ENCODE measurements at places on chromosomes 3 and 15. TPM values are rescaled to one million over a fixed set of nuclear protein-coding genes. Genes with fewer than 3 reads are reported as not detected.

GRCh38 chr3:26637698-26638097 is 15.1 kb downstream of the LRRC3B start:
- no peak for DNase-seq

- no peak for DNase-seq
These were observed 41.1 kb downstream of the BBS4 start for GRCh38 chr15:72727154-72727553.

GRCh38 chr3:12394569-12395271 is 89.6 kb upstream of the TSEN2 start:
- DNase-seq, result no peak

GRCh38 chr15:94348084-94348483 is 116.7 kb downstream of the MCTP2 start:
- no peak for DNase-seq

GRCh38 chr3:128493570-128494366 is 767 bp upstream of the GATA2 start:
- DNase-seq, result no peak

GRCh38 chr3:174700736-174701135 is 158.4 kb upstream of the NAALADL2 start:
- DNase-seq, result no peak

GRCh38 chr15:70521576-70522322 is 241.6 kb downstream of the UACA start:
- no peak for DNase-seq

DNA sequence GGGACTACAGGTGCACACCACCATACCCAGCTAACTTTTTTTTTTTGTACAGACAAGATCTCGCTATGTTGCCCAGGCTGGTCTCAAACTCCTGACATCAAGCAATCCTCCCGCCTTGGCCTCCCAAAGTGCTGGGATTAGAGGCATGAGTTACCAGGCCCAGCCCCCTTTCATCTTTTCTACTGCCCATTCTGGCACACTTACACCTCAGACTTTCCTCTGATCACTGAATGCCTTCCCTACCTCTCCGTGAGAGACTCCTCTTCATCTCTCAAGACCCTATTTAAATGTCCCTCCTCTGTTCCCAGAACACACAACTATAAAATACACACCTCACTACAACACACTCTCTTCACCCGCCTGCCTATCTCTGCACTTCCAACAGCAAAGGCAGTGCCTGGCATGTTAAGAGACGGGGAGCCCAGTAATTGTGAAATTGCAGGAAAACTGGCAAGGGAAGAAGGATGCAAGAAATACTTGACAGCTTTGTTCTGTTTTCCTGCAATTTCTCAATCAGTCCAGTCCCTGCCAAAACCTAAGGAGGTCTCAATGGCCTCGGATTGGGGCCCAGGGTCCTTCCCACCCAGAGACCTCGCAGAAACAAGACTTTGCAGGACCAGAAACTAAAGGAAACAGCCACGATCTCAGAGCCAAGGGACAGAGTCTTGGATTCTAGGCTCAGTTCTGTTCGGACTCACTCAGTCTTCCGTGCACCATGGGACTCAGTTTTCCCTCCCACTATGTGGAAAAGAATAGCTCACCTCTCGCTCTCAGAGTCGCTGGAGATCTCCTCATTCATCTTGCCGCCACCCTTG is 849 bp downstream of the RRP9 start:
- DNase-seq, result no peak

- peak; percentile 1 for DNase-seq
These were observed 97.6 kb downstream of the SNRPN start for GRCh38 chr15:25052191-25052999.

DNA sequence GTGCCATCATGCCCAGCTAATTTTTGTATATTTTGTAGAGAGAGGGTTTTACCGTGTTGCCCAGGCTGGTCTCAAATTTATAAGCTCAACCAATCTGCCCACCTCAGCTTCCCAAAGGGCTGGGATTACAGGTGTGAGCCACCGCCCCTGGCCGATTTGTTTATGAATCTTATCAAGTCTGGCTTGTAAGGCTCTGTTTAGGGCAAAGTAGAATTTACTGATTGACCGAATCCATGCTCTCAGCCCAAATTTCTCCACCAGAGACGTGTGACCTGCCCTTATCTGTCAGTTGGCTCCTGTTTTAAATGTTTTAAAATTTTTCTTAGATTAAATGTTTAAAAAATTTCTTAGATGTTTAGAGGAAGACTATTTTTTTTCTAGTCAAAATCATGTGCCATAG is 19.5 kb downstream of the RAD54L2 start:
- no peak for DNase-seq

GRCh38 chr15:97736748-97737147 is 223.8 kb upstream of the ARRDC4 start:
- DNase-seq, result no peak

GRCh38 chr3:20052851-20053250 is 12.6 kb downstream of the KAT2B start:
- DNase-seq, result no peak

- DNase-seq, result no peak
These were observed 38.8 kb downstream of the CBLB start for GRCh38 chr3:105829871-105830622.

DNA sequence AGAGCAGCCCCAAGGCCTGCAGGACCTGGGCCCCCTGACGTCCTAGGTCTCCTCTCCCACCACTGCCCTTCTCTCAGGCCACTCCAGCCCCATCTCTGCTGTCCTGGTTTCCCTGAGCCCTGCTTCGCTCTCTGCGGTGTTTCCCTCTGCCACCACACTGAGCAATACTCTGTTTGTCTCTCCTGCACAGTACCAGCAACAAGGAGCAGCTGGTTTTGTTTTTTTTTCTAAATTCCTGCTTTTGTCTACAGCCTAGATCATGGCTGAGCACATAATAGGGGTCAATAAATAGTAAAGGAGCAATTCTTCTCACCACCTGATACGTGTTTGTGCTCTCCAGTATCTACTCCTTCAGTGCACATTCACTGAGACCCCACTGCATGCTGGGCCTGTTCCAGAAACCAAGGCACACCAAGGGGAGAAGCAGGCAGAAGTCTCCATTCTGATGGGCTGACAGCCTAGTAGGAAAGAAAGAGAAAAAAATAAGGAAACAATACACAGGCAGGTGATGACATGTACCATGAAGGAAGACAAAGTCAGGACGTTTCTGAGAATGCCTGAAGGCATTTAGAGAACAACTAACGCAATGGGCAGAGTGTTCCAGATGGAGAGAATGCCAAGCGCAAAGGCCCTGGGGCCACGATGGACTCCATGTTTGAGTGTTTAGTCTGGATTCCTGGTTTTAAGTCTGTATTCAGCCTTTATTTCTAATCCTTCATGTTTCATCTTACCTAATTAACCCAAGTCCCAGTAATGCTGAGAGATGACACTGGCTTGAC is 6.0 kb upstream of the ACAD9 start:
- DNase-seq, result no peak

GRCh38 chr3:58848826-58849225 is 182.3 kb upstream of the FAM3D start:
- DNase-seq, result no peak

DNA sequence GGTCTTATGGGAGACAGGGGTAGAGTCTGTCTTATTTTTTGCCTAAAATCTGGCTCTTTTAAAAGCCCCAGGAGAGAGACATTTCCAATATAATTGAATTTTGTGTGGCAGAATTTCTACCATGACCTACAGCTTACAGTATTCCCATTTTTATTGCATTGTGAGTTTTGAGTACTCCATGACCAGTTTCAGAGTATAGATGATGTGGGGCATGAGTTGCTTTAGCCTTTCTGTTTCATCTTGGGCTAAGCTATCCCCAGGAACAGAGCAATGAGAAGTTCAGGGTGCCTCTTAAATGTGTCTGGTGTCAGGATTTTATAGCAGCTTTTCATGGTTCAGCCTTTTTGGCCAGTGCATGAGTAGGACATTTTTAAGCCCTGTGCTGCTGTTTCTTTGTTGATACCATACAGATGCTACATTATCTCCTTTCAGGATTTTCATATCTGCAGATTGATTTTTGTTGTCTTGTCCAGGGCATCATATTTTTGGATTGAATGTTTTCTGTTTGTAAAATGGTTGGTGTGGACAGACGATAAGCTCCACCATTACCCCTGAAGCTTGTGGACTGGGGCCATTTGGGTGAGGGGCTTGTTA is 3.5 kb downstream of the ABHD2 start:
- DNase-seq, result no peak

- no peak for DNase-seq
These were observed 169.6 kb upstream of the IL12A start for GRCh38 chr3:159818997-159819500.

DNA sequence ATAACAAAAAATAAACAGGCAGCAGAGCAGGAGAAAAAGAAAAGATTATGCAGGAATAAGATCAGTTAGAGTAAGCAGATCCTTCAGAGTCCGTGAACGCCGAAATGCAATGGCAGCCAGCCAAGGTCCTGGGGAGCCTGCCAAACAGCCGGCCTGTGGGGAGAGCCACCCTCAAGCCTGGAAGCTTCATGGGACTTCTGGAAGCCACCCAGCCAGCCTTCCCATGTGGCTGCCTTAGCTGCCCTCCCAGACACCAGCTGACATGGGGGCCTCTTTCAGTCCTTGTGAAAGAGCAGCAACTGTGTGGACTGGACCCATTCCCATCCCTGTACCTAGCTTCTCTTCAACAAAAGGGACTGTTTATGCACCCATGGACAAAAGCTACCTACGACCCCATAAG is 64.9 kb upstream of the RAD18 start:
- DNase-seq, result peak; percentile 97

The CHRNA7 gene
- 12.6 TPM for total RNA-seq

The NEIL1 gene
- total RNA-seq, result 25.2 TPM

The PLSCR4 gene
- total RNA-seq, result 61.6 TPM

The MORF4L1 gene
- 264 TPM for total RNA-seq

The CASR gene
- not detected for total RNA-seq

The CEMIP gene
- total RNA-seq, result 2.0 TPM

The XYLB gene
- 1.1 TPM for total RNA-seq

The ZKSCAN7 gene
- 10.6 TPM for total RNA-seq

The RTP3 gene
- not detected for total RNA-seq

The GOLGA8S gene
- 3.1 TPM for total RNA-seq

Measured in thyroid gland (tissue), 4 donors.